ENCODE measurements at places on chromosomes 1 and 21. TPM values are rescaled to one million over a fixed set of nuclear protein-coding genes. Genes with fewer than 3 reads are reported as not detected.

- no peak for DNase-seq
- H3K36me3 ChIP-seq, result no peaks in the 10 kb centered on the region
- peaks cover 18% of the 10 kb centered on the region for H3K4me1 ChIP-seq
Measured at GRCh38 chr1:5430911-5431697, 561.1 kb downstream of the NPHP4 start.

- H3K4me1 ChIP-seq, result no peaks in the 10 kb centered on the region
- H3K4me3 ChIP-seq, result no peak overlapping the region
- H3K27ac ChIP-seq, result no peak overlapping the region
- no peak for DNase-seq
- H3K27me3 ChIP-seq, result no peaks in the 10 kb centered on the region
Measured at GRCh38 chr21:35197992-35198431, 148.9 kb upstream of the RUNX1 start.

DNA sequence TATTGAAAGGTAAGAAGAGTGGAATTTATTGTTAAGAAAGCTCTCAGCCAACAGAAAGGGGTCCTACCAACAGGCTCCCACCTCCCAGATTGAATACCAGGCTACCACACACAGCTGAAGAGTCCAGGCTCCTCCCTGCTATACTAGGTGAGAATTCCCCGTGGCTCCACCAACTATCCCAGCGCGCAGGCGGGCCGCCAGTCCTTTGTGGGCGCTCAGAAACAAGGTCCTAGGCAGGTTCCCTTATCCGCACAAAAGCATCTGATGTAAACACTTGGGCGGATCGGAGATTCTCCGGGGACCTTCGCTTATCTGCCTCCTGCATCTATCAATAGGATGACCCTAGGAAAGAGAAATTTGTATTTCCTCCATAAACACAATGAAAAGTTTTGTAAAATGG, 423.9 kb upstream of the ADGRL4 start:
- H3K36me3 ChIP-seq, result no peaks in the 10 kb centered on the region
- H3K4me3 ChIP-seq, result no peak overlapping the region

DNA sequence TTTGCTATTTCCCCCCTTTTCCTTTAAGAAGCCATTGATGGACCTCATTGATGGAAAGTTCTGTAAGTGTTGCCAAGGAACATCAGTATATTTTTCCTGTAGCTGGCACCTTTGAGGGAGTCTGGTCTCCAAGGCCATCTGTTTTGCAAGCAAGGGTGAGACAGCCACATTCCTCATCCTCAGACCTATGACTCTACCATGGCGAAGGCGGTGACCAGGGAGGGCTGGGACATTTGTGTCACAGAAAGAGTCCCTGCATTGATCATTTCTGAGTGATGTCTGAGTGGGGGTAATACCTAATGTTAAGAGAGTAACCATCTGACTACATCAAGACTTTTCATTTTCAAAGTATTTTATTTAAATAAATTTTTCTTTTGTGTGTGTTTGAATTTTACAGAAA, 35.4 kb downstream of the KIAA0040 start:
- H3K36me3 ChIP-seq, result peaks cover 6% of the 10 kb centered on the region
- H3K4me3 ChIP-seq, result no peak overlapping the region
- peaks cover 24% of the 10 kb centered on the region for H3K4me1 ChIP-seq
- H3K27ac ChIP-seq, result no peak overlapping the region
- DNase-seq, result no peak

GRCh38 chr1:175225805-175226129, 33.2 kb upstream of the KIAA0040 start:
- H3K27ac ChIP-seq, result no peak overlapping the region
- no peaks in the 10 kb centered on the region for H3K27me3 ChIP-seq
- no peaks in the 10 kb centered on the region for H3K36me3 ChIP-seq
- no peak for DNase-seq
- H3K4me1 ChIP-seq, result no peaks in the 10 kb centered on the region

GRCh38 chr1:165834229-165834628, 6.8 kb downstream of the UCK2 start:
- H3K4me3 ChIP-seq, result no peak overlapping the region
- no peaks in the 10 kb centered on the region for H3K36me3 ChIP-seq
- H3K27ac ChIP-seq, result no peak overlapping the region
- H3K4me1 ChIP-seq, result peaks cover 7% of the 10 kb centered on the region

DNA sequence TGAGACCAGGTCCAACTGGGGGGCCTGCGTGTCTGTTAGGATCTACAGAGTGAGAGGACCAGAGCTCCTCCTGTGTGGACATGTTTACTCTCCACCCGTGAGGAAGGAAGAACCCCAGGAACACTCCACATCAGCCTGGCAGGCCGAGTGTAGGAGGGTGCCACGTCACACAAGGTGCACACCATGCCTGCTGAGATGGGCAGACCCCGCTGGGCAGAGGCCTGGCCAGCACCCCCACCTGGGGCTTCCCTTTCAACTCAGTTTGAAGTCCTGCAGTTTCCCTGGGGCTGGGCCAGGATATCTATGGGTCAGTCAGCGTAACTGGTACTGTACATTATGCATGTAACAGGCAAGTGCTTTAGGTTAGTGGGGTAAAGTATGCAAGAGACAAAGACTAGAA, 30.1 kb upstream of the PCBP3 start:
- H3K27me3 ChIP-seq, result peaks cover 4% of the 10 kb centered on the region
- H3K4me1 ChIP-seq, result peaks cover 45% of the 10 kb centered on the region
- H3K27ac ChIP-seq, result peak overlapping the region; percentile 82
- no peak for DNase-seq
- peaks cover 5% of the 10 kb centered on the region for H3K36me3 ChIP-seq

DNA sequence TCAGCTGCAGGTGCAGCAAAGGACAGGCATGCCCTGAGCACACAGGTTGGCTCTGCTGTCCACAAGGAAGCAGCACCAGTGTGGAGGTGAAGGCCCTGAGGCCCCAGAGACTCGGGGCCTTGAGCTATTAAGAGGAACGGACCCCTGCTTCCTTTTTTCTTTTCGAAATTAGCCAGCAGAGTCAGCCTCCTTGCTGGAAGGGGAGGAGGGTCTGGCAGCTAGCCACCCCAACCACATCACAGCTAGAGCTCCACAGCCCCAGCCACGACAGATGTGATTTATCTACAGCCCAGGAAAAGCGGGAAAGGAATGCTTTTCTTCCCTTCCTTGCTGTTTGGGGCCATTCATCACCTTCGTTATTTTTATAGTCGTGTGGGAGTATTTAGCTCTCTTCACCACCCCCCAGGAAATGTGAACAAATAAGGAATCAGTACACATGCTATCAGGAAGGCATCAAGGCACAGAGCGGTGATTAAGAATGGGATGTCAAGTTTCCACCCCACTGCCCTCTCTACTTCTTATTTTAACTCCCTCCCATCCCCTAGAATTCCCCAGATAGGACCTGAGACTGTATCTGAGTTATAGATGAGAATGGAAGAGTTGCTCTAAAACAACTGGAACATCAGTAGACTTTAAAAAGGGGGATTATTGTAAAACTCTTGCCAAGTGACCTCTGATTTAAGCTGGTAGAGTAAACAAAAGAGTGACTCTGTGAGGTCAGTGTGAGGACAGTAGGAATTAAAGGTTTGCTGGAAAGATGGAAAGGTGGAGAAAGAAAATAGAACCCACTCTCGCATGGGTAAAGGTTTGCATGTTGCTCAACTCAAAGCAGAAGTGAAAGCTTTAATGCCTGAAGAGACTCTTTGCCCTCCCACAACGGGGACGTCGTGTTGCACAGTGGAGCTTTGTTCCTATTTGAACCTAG, 224.7 kb upstream of the GJB5 start:
- peaks cover 33% of the 10 kb centered on the region for H3K27me3 ChIP-seq
- no peaks in the 10 kb centered on the region for H3K36me3 ChIP-seq
- no peaks in the 10 kb centered on the region for H3K4me1 ChIP-seq
- H3K27ac ChIP-seq, result no peak overlapping the region
- H3K4me3 ChIP-seq, result no peak overlapping the region
- no peak for DNase-seq

DNA sequence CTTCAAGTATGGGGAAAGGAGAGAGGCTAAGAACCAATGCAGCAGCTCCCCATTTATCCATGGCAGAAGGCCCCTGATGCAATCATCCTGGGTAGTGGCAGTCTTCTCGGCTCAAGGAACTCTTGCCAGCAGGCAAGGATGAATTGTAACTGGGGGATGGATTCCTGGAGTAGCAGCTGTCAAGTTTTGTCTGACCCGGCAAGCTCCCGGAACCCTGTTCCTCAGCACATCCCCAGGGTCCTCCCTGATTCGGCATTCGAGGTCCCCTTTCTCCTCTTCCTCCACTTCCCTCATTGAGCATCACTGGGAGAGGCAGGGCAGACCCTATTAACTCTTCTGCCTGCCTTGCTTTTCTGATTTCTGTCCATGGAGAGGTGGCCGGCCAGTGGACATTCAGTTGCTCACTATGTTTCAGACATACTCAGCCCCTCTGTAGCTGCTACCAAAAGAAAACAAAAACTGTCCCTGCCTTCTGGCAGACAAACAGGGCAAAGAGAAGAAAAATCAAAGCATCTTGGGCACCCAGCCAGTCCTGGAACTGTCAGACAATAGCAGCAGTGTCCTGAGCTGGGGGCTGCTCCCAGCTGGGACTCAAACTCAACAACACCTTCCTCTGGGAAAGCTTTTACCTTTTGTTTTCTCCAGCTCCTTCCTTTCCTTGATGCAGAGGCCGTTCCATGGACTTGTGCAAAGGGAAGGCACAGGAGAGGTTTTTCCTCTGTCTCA, 5.6 kb upstream of the PTCH2 start:
- DNase-seq, result no peak
- no peak overlapping the region for H3K27ac ChIP-seq
- H3K36me3 ChIP-seq, result peaks cover 28% of the 10 kb centered on the region
- H3K4me1 ChIP-seq, result no peaks in the 10 kb centered on the region

DNA sequence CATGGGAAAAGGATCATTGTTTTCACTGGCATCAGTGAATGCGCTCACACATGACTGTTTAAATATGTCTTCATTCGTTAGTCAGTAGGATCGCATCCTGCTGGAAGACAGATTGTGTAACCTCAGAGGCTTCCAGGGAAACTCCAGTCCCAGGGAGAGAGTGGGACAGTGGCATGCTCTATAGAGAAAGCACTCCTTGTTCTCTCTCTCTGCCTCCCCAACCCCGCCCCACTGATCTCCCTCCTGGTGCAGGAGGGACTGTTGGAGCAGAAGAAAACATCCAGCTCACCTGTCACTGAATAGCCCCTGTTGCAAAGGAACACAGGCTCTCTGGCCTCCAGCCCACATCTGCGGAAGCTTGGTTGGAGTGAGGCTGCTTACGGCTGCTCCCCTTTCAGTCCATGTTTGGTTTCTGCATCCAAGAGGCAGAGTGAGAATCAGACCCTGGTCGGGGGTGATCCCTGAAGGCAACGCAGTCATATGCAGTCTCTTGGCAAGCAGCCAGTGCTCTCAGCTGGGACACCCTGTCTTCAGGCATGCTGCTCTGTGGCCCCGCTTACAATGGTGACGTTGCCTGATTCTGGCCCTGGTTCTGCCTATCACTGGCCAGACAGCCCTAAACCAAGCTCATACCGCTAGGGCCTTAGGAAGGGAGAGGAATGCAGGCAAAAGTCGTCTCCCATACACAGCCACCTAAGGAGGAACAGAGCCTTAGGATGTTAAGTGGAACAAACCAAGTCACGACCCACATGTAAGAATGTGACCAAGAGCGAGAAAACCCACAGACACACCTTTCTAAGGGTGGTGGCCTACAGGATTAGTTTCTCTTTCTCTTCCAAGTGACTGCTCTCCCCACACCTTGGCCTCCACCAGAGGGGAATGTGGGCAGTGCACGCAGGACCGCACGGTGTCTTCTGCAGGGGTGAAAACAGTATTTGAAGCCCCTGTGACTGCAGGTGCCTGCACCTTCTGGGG, 39.7 kb downstream of the BACE2 start:
- no peak for DNase-seq
- H3K4me1 ChIP-seq, result no peaks in the 10 kb centered on the region
- H3K4me3 ChIP-seq, result no peak overlapping the region

DNA sequence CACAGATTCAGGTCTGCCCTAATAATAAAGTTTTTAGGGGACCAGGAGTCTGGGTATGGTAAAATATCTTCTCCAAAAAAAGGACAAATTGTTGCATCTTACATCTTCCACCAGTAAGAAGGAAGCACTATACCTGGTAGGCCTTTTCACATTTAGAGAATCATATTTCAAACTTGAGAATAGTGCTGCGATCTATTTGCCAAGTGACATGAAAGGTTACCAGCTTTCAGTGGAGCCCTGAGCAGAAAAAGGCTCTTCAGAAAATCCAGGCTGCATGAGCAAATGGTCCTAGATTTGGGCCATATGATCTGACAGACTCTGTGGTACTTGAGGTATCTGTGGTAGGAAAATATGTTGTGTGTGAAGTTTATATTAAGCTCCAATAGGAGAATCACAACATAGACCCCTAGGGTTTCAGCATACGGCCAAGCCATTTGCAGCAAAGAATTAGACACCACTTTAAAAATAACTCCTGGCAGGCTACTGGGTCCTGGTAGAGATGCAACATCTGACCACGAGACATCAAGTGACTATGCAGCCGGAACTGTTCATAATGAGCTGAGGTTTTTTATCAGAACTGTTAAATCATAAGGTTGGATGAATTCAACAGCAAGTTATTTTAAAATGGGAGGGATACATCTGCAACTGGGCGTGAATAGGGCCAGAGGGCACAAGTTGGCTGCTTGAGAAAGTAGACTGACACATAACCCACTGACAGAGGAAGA, 38.6 kb upstream of the CCDC190 start:
- no peak for DNase-seq
- no peaks in the 10 kb centered on the region for H3K4me1 ChIP-seq
- H3K27ac ChIP-seq, result no peak overlapping the region
- H3K27me3 ChIP-seq, result peaks cover 13% of the 10 kb centered on the region

GRCh38 chr1:70503358-70503757, 92.3 kb downstream of the CTH start:
- no peak overlapping the region for H3K4me3 ChIP-seq
- H3K4me1 ChIP-seq, result no peaks in the 10 kb centered on the region
- no peak overlapping the region for H3K27ac ChIP-seq

- H3K27me3 ChIP-seq, result no peaks in the 10 kb centered on the region
- no peak overlapping the region for H3K4me3 ChIP-seq
- DNase-seq, result no peak
- H3K27ac ChIP-seq, result no peak overlapping the region
- H3K36me3 ChIP-seq, result no peaks in the 10 kb centered on the region
Measured at GRCh38 chr21:16323596-16323995, 593.8 kb downstream of the USP25 start.

- H3K27ac ChIP-seq, result no peak overlapping the region
- H3K36me3 ChIP-seq, result peaks cover 8% of the 10 kb centered on the region
- no peak for DNase-seq
- peaks cover 9% of the 10 kb centered on the region for H3K27me3 ChIP-seq
- H3K4me3 ChIP-seq, result no peak overlapping the region
Measured at GRCh38 chr1:227546059-227546458, 17.3 kb upstream of the ZNF678 start.

GRCh38 chr1:119946724-119947123, 50.4 kb upstream of the ADAM30 start:
- H3K27me3 ChIP-seq, result no peaks in the 10 kb centered on the region
- H3K4me1 ChIP-seq, result peaks cover 6% of the 10 kb centered on the region
- peaks cover 26% of the 10 kb centered on the region for H3K36me3 ChIP-seq

The KLF17 gene
- polyA plus RNA-seq, result not detected

The ACTL8 gene
- not detected for polyA plus RNA-seq

The SHISA4 gene
- not detected for polyA plus RNA-seq

The TNFSF18 gene
- polyA plus RNA-seq, result not detected

The RAB25 gene
- 2.0 TPM for polyA plus RNA-seq

The DTL gene
- 0.11 TPM for polyA plus RNA-seq

The TMPRSS3 gene
- polyA plus RNA-seq, result not detected

The MSH4 gene
- polyA plus RNA-seq, result not detected

The NKAIN1 gene
- not detected for polyA plus RNA-seq

The KRTAP10-3 gene
- not detected for polyA plus RNA-seq

The AHCTF1 gene
- polyA plus RNA-seq, result 20.2 TPM

The PRDM16 gene
- not detected for polyA plus RNA-seq

The ANXA9 gene
- polyA plus RNA-seq, result not detected

The GRIK1 gene
- polyA plus RNA-seq, result not detected

The VHLL gene
- not detected for polyA plus RNA-seq

The KIRREL1 gene
- polyA plus RNA-seq, result not detected

The CFAP298 gene
- polyA plus RNA-seq, result 64.2 TPM

The GBP7 gene
- polyA plus RNA-seq, result not detected

The KCNJ15 gene
- polyA plus RNA-seq, result not detected

The CAMTA1 gene
- polyA plus RNA-seq, result 78.3 TPM
